Kidney (tissue), 22 donors: ENCODE measurements at places on chromosomes 3 and 15. TPM values are rescaled to one million over a fixed set of nuclear protein-coding genes. Genes with fewer than 3 reads are reported as not detected.

EXD1 gene
- polyA plus RNA-seq, result not detected

CPEB1 gene
- 1.6 TPM for polyA plus RNA-seq

GRCh38 chr15:82810890-82811426 is 1.5 kb downstream of the WHAMM start:
- no peak for DNase-seq

DNA sequence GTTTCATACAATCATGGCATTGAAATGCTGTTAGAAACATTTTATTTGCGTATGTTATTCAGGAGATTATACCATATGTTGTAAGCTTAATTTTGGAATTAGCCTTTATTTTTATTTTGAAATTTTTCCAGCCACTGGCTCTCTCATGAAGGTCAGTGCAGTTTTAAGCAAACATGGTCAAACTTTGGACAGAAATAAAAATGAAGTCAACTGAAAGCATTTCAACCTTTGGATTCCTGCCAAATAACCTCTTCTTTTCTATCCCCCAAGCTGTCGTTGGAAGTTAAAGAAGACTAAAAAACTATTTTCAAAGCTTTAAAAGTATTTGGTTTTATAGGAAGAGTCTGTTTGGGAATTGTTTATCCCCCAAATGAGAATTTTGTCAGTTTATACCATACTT is 846.6 kb downstream of the MCTP2 start:
- no peak for DNase-seq

DNA sequence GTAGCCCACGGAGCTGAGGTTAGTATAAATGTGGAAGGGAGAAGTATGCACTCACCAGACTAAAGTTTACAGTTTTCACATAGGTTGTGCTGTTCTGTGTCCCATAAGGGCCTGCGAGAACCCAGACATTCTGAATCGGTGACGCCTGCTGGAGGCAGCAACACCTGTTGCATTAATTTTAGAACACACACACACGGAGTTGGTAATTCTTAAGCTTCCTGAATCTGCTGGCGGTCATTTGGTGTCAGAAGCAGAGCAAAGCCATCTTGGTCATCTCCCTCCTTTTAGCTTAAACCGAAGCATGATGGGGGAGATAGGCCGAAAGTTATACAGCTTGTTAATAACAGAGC is 41.1 kb upstream of the AP3B2 start:
- no peak for DNase-seq

GATM gene
- 421 TPM for polyA plus RNA-seq

GRCh38 chr3:150757768-150758167 is 5.2 kb downstream of the SIAH2 start:
- no peak for DNase-seq

TM4SF4 gene
- polyA plus RNA-seq, result 0.92 TPM
